ENCODE measurements at places on chromosomes 3 and 15. TPM values are rescaled to one million over a fixed set of nuclear protein-coding genes. Genes with fewer than 3 reads are reported as not detected.

GRCh38 chr3:119759962-119760361, 21.9 kb upstream of the NR1I2 start:
- DNase-seq, result no peak
- H3K36me3 ChIP-seq, result no peaks in the 10 kb centered on the region
- peaks cover 9% of the 10 kb centered on the region for H3K27me3 ChIP-seq
- H3K27ac ChIP-seq, result no peak overlapping the region

- DNase-seq, result no peak
- no peaks in the 10 kb centered on the region for H3K36me3 ChIP-seq
- no peaks in the 10 kb centered on the region for H3K4me1 ChIP-seq
- no peak overlapping the region for H3K4me3 ChIP-seq
- peaks cover 2% of the 10 kb centered on the region for H3K27me3 ChIP-seq
Measured at GRCh38 chr15:84834229-84834955, 17.2 kb downstream of the ALPK3 start.

- peaks cover 6% of the 10 kb centered on the region for H3K27me3 ChIP-seq
- no peak overlapping the region for H3K4me3 ChIP-seq
- no peaks in the 10 kb centered on the region for H3K4me1 ChIP-seq
- no peak overlapping the region for H3K27ac ChIP-seq
- H3K36me3 ChIP-seq, result no peaks in the 10 kb centered on the region
Measured at GRCh38 chr3:41167722-41168497, 31.4 kb upstream of the CTNNB1 start.

DNA sequence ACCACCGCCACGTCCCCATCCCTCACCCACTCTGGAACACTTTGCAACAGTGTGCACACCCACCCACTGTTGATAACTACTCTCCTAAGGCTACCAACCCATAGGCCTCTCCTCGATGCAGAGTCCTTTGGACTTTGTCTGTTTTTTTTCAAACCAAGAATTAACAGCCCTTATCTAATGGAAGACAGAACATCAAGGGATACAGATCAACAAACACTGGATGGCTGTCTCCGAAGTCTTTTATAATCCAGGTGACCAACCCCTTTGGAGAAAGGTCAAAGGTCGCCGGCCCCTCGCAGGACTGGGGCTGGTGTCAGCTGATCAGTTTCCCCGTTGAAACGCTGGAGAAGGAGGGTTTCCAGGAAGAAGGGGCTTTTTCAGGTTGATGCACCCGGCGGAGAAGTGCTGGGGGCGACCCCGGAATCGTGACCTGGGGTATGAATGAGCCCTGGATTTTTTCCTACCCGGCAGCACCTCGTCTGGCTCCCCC, 532 bp downstream of the B4GALT4 start:
- peaks cover 17% of the 10 kb centered on the region for H3K36me3 ChIP-seq
- H3K4me3 ChIP-seq, result peak overlapping the region; percentile 84
- DNase-seq, result peak; percentile 10
- H3K27me3 ChIP-seq, result no peaks in the 10 kb centered on the region
- H3K27ac ChIP-seq, result peak overlapping the region; percentile 75

- no peaks in the 10 kb centered on the region for H3K36me3 ChIP-seq
- no peak for DNase-seq
- no peak overlapping the region for H3K4me3 ChIP-seq
- H3K4me1 ChIP-seq, result no peaks in the 10 kb centered on the region
- H3K27me3 ChIP-seq, result no peaks in the 10 kb centered on the region
Measured at GRCh38 chr15:57217778-57218598, 158.3 kb upstream of the CGNL1 start.

- H3K27ac ChIP-seq, result no peak overlapping the region
- no peaks in the 10 kb centered on the region for H3K27me3 ChIP-seq
- H3K4me1 ChIP-seq, result no peaks in the 10 kb centered on the region
- no peak for DNase-seq
Measured at GRCh38 chr3:167450195-167450594, 23.6 kb downstream of the SERPINI2 start.

DNA sequence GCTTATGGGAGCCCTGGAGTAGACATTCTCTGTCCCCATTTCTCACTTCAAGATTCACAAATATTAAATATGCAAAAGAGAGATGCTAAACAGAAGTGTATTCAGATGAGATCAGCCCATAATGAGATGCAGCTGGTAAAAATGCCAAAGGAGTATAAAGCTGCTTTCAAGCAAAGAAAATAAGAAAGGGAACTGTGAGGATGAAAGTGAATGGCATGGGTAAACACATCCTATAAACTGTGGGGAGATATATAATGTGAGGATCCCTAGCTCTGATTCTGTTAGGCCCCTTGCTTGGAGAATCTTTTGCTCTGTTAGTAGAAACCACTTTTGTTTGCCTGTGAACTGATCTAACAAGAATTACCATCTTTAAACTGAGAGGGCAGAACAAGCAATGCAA, 396.6 kb downstream of the SOX2 start:
- DNase-seq, result no peak
- H3K4me3 ChIP-seq, result no peak overlapping the region
- no peaks in the 10 kb centered on the region for H3K4me1 ChIP-seq
- H3K36me3 ChIP-seq, result no peaks in the 10 kb centered on the region
- H3K27me3 ChIP-seq, result no peaks in the 10 kb centered on the region

GRCh38 chr15:53072077-53072476, 281.9 kb upstream of the ONECUT1 start:
- no peak for DNase-seq
- H3K27me3 ChIP-seq, result no peaks in the 10 kb centered on the region
- H3K4me1 ChIP-seq, result no peaks in the 10 kb centered on the region
- no peak overlapping the region for H3K27ac ChIP-seq

DNA sequence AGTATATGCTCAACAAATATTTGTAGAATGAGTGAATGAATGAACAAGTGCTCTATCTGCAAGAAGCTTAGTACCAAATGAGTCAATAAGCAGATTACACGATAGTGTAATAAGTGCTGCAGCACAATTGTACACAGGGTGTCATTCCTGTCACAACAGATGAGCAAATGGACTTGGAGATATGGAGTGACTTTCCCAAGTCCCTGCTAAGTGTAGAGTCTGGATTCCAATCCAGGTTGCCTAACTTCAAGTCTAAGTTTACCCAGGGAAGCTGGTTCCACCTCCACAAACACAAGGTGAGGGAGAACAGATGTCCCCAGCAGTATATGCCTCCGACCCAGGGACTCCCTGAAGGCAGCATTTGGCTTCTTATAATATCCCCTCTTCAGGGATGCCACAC, 77.7 kb upstream of the RAD18 start:
- no peak for DNase-seq
- H3K4me3 ChIP-seq, result no peak overlapping the region
- H3K36me3 ChIP-seq, result no peaks in the 10 kb centered on the region
- no peaks in the 10 kb centered on the region for H3K27me3 ChIP-seq

DNA sequence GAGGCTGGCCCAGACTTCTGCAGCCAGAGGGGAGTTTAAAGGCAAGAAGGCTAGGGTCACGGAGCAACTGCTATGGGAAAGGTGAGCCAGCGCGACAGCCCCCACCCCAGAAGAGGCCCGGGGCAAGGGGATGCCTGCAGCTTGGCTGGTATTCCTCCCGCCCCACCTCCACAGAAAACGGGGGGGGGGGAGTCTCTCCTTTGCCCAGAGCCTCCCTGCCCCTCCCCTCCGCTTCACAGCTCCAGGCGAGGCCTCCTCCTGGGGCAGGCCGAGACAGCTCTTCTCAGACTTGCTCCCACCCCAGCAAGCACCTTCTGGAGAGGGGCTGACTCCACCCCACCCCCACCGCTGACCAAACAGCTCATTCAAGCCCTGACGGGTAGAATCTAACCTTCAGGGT, 13.4 kb downstream of the ANP32A start:
- peaks cover 30% of the 10 kb centered on the region for H3K4me1 ChIP-seq
- H3K27me3 ChIP-seq, result no peaks in the 10 kb centered on the region
- H3K36me3 ChIP-seq, result peaks cover 20% of the 10 kb centered on the region
- no peak overlapping the region for H3K4me3 ChIP-seq

DNA sequence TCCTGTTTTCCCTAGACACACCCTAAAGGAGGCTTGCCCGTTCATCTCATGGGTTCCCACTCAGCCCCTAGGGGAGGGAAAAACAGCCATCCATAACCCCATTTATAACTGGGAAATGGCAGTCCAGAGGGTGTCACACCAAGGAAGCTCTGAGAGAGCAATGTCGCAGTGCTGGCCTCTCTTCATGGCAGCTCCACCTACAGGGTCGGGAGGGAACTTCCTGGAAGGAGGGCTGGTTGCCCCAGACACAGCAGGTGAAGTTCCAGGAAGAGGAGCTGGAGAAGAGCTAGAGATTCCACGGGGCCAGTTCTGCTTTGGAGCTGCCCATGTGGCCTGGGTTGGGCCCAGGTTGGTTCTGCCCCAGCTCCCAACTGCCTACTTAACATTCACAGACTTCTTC, 22.3 kb upstream of the LINGO1 start:
- no peaks in the 10 kb centered on the region for H3K36me3 ChIP-seq
- no peak overlapping the region for H3K4me3 ChIP-seq
- H3K4me1 ChIP-seq, result no peaks in the 10 kb centered on the region
- no peak for DNase-seq

DNA sequence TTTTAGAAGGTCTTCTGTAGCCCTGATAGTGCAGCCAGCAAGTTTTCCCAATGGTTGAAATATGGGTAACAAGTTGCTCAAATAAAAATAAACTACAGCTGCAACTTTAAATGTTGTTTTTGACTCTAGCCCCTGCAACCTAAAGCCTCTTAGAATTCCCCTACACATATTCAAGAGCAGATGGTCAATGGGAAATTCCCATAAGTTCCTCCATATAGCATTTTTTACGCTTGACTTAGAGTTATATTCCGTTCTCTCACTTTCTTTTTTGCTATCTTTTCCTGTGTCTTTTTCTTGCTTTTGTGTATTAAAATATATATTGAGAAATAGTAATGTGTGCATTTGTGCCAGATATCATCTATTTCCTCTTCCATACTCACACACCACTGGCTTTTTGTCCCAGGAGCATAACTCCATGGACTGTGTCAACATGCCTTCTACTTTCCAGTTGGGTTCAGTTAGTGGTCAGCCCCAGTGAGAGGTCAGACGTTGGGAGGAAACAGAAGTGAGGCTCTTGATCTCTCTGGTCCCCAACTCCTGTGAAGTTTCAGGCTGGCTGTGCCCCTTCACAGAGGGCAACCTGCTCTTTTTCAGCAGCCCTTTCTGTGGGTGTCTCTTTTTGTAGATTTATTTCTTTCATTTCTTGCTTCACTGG, 63.3 kb upstream of the TP63 start:
- no peak for DNase-seq
- no peak overlapping the region for H3K4me3 ChIP-seq
- H3K27me3 ChIP-seq, result no peaks in the 10 kb centered on the region
- H3K27ac ChIP-seq, result no peak overlapping the region
- no peaks in the 10 kb centered on the region for H3K4me1 ChIP-seq
- no peaks in the 10 kb centered on the region for H3K36me3 ChIP-seq

DNA sequence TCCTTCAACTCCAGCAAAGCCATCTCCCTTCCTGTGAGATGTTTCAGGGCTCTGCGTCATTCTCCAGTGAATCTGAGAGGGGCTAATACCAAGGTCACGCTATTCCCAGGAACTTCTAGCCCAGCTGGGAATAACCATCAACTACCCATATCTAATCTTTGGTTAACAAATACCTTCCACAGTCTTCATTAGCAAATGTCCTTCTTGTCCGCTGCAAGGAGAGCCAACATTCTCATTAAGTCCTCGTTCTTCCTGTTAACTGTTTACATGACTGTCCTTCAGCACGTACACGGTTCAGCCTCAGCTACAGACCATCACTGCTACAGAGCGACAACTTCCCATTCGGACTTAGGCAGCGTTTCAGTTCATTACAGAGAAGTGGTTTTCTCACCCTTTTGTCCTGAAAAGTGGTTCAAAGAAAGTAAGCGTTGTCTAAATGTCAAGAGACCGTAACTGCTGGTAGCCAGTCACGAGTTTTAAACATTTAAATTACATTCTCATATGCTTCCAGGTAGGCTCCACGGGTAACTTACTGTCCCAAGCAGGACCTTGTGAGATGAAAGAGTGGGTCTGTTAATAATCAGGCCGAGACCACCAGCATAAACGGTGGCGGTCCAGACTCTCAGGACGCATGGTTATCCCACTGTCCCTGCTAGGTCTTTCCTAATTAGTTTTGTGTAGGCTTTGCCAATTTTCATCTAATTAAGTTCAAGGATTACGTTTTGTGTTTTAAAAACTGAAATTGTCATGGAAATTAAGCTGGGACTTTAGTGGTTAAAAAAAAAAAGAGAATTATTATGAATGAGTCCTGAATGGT, 63.8 kb downstream of the CHSY1 start:
- no peak for DNase-seq
- H3K36me3 ChIP-seq, result no peaks in the 10 kb centered on the region
- H3K4me3 ChIP-seq, result peak overlapping the region; percentile 68
- no peak overlapping the region for H3K27ac ChIP-seq
- H3K4me1 ChIP-seq, result peaks cover 18% of the 10 kb centered on the region

GRCh38 chr15:69515926-69516325, 63.3 kb downstream of the RPLP1 start:
- no peak for DNase-seq
- no peak overlapping the region for H3K4me3 ChIP-seq
- no peaks in the 10 kb centered on the region for H3K36me3 ChIP-seq
- H3K4me1 ChIP-seq, result no peaks in the 10 kb centered on the region
- no peak overlapping the region for H3K27ac ChIP-seq

DNA sequence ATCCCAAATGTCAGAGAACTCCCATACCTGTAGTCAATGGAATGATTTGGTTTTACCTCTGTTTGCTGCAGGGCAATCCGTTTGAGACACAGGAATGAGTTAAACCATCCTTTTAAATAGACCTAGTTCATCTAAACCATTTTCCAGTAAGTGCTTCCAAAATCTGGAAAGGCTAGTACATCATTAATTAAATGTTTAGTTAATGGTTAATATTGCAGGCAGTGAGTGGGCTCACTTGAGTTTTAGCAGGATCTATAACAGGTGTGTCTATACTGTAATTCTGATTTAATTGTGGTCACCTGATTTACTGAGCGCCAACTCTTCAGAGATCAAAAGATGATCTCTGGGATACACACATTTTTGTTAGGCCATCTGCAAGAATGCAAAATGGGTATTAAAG, 353.9 kb upstream of the ROPN1 start:
- no peak for DNase-seq
- no peaks in the 10 kb centered on the region for H3K4me1 ChIP-seq
- no peak overlapping the region for H3K4me3 ChIP-seq
- no peak overlapping the region for H3K27ac ChIP-seq
- H3K27me3 ChIP-seq, result peaks cover 2% of the 10 kb centered on the region

DNA sequence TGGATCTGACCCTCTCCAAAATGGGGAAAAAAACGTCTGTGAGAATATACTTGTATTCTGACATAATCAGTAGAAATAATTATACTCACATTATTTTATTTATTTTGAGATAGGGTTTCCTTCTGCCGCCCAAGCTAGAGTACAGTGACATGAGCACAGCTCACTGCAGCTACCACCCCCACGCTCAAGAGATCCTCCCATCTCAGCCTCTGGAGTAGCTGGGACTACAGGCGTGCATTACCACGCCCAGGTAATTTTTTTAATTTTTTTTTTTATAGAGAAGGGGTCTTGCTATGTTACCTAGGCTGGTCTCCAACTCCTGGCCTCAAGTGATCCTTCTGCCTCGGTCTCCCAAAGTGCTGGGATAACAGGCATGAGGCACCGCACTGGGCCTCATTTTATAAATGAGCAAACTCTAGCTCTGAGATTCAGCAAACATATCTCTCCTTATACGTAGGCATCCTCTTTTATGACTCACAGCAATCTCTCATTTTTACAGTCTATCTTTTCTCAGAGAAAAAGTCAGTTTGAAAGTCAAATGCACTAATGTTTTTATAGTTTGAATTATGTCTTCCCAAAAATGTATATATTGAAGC, 989 bp upstream of the VGLL3 start:
- peaks cover 4% of the 10 kb centered on the region for H3K27me3 ChIP-seq
- no peak overlapping the region for H3K4me3 ChIP-seq
- no peaks in the 10 kb centered on the region for H3K4me1 ChIP-seq
- no peak for DNase-seq

Gene KLF15
- not detected for total RNA-seq

Gene C2CD4A
- 0.17 TPM for total RNA-seq

Gene LMOD3
- not detected for total RNA-seq

Gene NOX5
- not detected for total RNA-seq

Gene TM4SF18
- not detected for total RNA-seq

Measured in CD4-positive, CD25-positive, alpha-beta regulatory T cell (primary cell).